ENCODE measurements at places on chromosomes 2 and 18. TPM values are rescaled to one million over a fixed set of nuclear protein-coding genes. Genes with fewer than 3 reads are reported as not detected.

Gene SLC5A7
- under 0.01 TPM for total RNA-seq

Gene RBBP8
- total RNA-seq = 19.3 TPM

Gene SCYGR4
- not detected for total RNA-seq

Gene SPR
- total RNA-seq = 1.2 TPM

Gene TMEM200C
- under 0.01 TPM for total RNA-seq

Gene LRRTM4
- total RNA-seq = 0.10 TPM

Gene LYPD6B
- not detected for total RNA-seq

Gene CPLX4
- total RNA-seq = 0.10 TPM

Gene SNED1
- 8.2 TPM for total RNA-seq

Gene AKAIN1
- total RNA-seq = not detected

Gene DNAJC10
- 47.6 TPM for total RNA-seq

Gene CDH2
- total RNA-seq = not detected

Data from mononuclear cell (primary cell).